EH (cell line): ENCODE measurements at places on chromosomes 4 and X.
A peak's percentile ranks its signal among the peaks of the same experiment; 100 is the strongest.

GRCh38 chrX:44667771-44668170 lies 125.1 kb upstream of the FUNDC1 start:
- DNase-seq = no peak

DNA sequence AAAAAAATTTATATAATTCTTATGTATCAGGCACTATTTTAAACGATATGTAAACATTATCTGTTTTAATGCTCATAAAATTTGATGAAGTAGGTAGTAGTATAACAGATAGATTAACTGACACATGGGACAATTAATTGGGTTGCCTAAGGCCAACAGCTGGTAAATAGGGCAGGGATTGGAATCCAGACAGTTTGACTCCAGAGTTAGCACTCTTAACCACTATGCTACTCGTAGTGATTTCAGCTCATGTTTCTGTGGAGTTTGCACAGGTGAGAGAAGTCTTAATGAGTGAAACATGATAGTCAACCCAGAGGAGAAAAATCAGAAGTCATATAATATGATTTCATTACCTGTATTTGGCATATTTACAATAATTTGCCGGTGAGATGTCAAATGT lies 126.0 kb upstream of the WDFY3 start:
- no peak for DNase-seq

- DNase-seq = no peak
Observed at GRCh38 chrX:46185923-46186810, 359.1 kb downstream of the ZNF674 start.

- DNase-seq = peak; percentile 47
Observed at GRCh38 chrX:72041871-72042851, 89.6 kb downstream of the RTL5 start.

- no peak for DNase-seq
Observed at GRCh38 chr4:155515444-155516075, 138.8 kb upstream of the MAP9 start.

DNA sequence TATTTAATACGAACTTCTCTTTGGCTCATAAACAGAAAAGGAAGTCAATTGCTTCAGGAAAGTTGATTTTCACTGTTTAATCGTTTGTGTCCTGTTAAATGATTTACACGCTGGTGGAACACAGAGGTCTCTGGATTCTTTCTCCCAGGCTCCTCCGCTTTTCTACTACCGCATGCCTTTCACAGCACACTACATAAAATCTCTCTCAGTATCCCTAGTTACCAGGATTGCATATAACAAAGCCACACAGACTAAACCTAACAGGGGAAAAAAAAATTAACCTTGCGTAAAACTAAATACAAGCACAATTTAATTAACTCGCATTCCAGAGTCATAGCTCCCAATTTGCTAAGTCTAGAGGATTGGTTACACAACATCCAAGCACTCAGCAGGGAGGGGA lies 133.9 kb downstream of the CORIN start:
- DNase-seq = peak; percentile 7

DNA sequence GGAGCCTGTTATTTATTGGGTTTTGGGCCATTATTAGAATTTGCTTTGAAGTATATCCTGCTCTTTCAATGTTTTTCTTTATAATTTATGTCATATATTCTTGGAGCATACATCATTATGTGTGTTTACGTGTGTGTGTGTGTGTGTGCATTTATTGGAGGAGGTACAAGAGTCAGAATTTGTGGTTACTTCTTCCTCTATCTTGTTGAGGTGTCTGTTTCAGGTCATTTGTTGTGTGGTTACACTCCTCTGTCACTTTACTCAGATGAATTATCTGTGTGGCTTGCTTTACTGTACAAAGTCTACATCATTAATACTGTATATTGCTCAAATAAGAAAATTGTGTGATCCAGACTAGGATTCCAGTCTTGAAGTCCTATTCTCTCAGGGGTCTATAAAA lies 1957.4 kb upstream of the TENM3 start:
- DNase-seq = no peak

GRCh38 chrX:40912166-40912565 lies 173.1 kb upstream of the USP9X start:
- DNase-seq = no peak

- peak; percentile 70 for DNase-seq
Observed at GRCh38 chrX:150035531-150035930, 97.2 kb upstream of the EOLA2 start.

DNA sequence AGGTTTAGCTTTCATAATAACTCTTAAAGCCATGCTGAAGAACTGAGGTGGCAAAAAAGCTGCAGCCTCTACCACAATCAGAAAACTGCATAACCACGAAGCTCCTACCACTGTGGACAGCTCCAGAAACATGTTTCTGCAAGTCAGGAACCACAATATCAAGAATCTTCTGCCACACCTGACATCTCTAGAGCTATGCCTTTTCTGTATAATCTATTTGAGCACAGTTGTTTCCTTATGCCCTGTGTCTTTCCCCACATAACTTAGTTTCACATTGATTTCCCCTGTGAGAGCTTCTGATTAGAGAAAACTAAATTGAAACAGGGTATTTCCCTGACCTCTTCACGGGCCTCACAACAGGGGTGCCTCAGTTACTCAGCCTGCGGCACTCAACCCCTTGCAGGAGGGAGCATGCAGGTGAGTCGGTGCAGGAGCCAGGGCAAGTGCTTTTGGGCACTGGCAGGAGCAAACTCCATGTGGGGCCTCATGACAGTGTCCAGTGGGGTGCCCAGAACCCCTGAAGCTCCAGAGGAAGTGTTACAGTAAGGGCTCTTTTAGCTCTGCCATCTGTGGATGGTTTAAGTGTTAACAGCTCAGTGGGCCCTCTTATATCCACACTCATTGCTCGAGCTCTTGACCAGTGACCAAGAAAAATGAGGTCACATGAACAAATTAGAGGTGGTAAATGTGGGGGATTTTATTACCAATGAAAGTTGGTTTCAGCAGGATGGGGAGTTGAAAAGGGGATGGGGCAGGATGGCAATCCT lies 132.8 kb upstream of the BMP3 start:
- no peak for DNase-seq

DNA sequence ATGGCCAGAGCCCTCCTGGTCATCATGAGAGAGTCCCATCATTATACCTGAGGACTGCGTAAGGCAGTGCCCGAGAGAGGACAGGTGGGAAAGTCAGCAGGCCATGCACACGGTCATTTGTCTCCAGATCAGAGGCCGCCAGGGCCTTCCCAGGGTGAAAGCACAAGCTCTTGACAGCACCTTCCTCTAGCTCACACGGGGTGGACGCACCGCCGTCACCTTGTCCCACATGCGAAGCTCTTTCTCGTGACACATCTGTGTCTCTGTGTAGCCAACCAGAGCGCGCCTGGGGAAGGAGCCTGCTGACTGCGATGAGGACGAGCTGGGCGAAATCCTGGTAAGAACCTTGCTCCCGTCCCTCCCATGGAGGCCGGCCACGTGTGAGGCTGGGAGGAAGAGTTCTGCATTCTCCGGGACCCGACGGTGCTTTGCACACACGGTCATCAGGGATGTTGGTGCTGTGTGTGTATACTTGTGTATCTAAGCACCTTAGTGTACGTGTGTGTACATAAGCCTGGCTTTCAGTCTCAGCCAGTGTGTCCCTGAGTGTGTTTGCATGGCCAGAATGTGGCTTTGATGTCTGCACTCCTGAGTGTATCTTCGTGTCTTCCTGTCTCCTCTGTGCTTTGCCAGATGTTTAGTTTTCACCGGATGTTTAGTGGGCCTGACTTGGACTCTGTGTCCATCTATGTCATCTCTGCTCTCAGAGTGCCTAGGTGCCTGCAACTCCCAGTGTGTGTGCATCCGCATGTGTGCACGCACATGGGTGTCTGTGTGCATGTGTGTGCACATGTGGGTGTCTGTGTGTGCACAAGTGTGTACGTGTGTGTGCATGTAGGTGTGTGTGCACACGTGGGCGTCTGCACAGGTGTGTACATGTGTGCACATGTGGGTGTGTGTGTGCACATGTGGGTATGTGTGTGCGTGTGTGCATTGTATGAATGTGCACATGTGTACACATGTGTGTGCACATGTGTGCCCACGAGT lies 15.1 kb downstream of the ATP5ME start:
- DNase-seq = no peak

- peak; percentile 69 for DNase-seq
Observed at GRCh38 chr4:40662962-40663604, 33.4 kb upstream of the RBM47 start.

DNA sequence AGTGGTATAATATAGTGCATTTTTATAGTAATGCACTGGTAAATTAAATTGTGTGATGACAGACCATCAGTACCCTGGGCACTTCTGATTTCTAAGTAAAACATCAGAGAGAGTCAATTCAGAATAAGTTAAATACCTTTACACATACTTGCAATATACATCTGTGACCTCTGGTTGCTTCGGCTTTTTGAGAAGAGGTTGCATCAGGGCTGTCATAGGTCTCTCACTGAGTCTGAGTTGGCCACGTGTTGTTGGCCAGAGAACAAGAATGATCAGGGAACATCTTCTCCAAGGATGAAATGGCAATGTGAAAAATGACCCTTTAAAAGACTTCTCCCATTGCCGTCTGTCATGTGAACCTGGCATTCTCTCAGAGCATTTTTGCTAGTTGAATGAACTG lies 36.9 kb upstream of the PUDP start:
- DNase-seq = peak; percentile 27

DNA sequence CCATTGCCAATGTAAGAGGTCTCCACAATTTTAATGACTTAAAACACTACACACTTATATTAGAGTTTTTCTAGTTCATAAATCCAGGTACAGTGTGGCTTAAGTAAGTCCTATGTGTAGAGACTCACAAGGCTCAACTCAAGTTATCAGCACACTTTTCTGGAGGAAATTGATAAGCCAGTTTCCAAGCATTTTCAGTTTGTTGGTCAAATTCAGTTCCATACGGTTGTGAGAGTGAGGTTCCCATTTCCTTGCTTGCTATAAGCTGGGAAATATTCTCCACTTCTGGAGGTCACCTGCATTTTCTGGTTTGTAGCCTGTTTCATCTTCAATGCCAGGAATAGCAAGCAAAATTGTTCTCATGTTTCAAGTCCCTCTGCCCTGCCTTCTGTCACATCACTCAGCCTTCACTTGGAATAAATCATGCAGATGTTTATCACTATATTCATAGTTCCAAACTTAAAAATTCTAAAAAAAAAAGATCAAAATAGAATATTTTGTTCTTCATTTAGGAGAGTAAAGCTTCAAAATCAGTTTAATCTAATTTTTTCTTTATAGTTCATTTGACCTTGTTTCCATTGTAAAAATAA lies 1137.5 kb upstream of the INTU start:
- no peak for DNase-seq

DNA sequence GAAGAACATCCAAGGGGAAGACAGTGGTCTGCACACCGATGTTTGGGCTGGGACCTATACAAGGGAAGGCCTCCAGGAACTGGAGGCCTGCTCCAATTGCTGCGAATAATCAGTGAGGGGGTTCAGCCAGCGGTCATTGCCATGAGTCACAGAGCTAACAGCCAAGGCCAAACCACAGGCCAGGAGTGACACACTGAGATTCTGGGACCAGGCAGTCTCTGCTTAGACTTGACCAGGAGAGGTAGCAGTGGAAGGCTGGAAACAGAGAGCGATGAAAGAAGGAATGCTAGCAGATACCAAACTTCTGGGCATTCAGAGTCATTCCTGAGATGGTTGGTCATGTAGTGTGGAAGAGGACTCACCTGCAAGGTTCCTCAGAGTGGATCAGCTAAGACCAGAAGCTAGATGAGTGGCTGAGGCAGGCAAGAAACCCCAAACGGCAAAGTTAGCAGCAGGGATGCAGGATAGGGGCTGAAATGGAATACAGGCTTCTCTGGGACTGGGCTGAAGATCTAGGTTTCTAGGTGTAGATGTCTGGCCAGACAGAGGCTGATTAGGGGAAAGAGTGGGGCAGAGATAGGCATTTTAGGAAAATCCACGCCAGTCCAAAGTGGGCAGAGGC lies 54.7 kb downstream of the CNGA2 start:
- peak; percentile 87 for DNase-seq

DNA sequence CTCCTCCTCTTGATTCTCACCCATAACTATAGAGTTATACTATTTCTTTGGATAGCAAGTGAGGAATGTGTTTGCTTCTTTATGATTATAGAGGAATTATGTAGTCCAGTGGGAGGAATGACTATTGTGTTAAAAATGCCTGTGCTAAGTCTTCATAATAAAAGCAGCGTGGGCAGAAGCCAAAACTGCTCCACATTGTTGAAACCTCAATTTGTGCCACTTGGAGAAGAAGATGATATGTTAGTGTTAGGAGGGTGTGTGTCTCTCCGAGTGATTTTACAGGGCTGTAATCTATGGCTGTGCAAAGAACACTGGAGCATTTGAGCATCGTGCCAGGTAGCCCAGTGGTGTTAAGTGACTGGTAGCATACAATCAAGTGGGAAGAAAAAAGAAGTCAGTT lies 74.3 kb downstream of the FRAS1 start:
- DNase-seq = peak; percentile 76

DNA sequence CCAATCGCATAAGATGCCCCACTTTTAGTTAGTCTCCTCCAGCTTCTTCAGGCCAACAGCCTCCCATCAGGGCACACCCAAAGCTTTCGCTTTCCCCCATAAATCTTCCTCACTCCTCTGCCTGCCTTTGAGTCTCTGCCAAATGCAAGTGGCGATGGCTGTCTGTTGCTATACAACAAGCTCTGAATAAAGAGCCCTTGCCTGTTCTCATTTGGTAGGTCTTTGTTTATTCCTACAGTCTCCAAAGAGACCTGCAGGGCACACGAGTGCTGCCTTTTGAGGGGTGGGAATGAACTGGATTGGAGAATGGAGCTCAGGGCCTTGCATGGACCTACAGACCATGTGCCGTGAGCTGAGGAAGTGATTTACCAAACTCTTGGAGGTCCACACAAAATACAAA lies 52.2 kb upstream of the SOD3 start:
- DNase-seq = no peak

DNA sequence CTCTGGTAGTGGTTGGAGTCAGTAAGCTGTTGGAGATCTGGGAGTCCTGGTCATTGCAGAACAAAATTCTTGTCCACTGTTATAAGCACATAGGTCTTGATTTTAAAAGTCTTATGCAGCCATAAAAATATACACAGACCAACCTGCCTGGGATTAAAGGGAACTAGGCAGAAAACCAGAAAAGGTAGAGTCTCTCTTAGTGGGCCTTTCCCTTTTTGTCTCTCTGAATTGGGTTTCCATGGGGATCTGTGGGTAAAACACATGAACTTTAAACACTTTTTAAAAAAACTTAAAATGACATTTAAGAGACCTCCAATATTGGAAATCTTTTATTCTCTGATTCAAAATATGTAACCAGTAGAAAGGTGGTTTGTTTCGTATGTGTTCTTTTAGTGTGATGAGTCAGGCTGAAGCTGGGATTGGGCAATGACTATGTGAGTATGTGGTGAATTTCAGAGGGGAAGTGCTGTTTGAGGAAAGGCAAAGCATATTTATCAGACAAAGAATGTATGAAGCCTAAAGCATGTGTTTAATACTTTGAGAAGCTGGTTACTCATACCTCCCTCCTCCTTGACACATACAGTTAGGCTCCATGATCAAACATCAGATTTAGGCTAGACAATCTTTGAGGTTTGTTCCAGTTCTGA lies 29.6 kb downstream of the SLC16A2 start:
- DNase-seq = peak; percentile 92

GRCh38 chr4:86522349-86522748 lies 71.8 kb upstream of the PTPN13 start:
- DNase-seq = peak; percentile 18
